ENCODE measurements at places on chromosomes 1 and 21.

- DNase-seq = no peak
Observed at GRCh38 chr1:220500372-220500771, 27.6 kb upstream of the MARK1 start.

GRCh38 chr1:43653339-43653738, 3.4 kb downstream of the KDM4A start:
- no peak for DNase-seq

- no peak for DNase-seq
Observed at GRCh38 chr1:231193710-231194340, 32.0 kb downstream of the TRIM67 start.

DNA sequence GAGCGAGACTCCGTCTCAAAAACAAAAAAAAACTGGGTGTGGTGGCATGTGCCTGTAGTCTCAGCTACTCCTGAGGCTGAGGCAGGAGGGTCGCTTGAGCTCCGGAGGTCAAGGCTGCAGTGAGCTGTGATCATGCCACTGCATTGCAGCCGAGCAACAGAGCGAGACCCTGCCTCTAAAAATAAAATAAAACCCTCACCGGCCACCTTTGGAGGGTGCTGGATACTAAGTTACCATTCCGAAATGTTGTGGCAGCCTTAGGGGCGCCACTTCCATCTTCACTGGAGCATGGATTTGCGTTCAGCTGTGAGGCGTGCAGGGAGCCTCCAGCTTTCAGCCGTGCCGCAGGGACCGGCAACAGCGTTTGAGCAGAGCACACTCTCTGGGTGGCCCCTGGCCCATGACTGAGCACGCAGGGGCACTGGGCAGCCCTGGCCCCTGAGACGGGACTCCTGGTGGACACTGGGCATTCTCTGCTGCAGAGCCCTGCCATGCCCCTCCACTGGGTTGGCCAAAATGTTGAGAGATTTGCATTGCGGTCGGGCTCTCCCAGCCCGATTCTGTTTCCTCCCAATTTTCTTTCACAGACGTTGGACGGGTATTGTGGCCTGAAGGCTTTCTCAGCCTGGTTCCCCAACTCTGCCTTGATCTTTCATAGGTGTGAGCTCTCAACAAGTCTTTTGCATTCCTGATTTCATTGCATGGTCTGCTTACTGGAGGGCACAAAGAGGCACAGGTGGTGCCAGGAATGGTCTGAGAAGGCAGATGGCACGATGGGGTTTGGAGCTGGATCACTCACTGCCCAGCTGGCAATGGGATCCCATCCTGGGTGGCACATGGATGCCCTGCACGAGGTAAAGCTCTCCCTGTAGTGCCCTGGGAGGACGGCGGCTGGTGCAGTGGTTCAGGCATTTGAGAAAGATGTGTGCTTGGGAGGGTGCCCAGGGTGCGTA, 5.8 kb upstream of the CFAP74 start:
- no peak for DNase-seq

- DNase-seq = no peak
Observed at GRCh38 chr1:66137235-66137634, 344.5 kb downstream of the PDE4B start.

GRCh38 chr1:19169642-19170041, 40.4 kb downstream of the UBR4 start:
- DNase-seq = no peak

GRCh38 chr1:179323436-179323835, 29.8 kb downstream of the SOAT1 start:
- DNase-seq = no peak
